Activated CD8-positive, alpha-beta memory T cell treated with anti-CD3 and anti-CD28 coated beads for 48 hours (primary cell): ENCODE measurements at places on chromosomes 6 and 20.

DNA sequence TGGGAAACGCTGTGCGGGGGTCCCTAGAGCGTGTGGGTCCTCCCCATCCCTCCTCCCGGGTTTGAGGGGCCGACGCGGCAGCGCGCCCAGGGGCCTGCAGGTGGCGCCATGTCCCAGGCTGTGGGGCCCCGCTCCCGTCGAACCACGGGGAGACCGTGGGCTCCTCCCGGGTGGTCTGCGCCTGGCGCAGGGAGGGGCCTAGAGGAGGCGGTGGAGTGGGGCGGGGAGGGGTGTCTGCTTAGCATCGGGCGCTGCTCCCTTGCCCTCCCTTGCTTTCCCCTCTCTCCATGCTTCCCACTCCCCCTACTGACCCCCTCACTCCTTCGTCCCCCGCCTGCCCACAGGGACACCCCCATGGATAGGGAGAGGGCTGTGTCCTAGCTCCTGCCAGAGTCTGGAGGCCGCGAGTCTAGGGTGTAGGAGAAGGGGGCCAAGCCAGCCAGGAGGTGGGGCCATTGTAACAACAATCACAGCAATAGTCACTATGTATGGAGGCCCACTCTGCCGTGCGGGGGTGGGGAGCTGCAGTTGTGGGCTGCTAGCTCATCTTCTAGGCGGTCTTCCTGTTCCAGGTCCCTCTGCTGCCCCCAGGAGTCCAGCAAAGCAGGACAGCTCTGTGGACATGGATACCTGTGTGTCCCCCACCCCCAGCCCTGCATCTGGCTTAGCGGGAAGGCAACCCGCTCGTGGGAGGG is 51.7 kb downstream of the CHMP4B start:
- DNase-seq = peak; percentile 49

GRCh38 chr6:52496631-52497030 is 76.5 kb downstream of the EFHC1 start:
- DNase-seq = no peak

DNA sequence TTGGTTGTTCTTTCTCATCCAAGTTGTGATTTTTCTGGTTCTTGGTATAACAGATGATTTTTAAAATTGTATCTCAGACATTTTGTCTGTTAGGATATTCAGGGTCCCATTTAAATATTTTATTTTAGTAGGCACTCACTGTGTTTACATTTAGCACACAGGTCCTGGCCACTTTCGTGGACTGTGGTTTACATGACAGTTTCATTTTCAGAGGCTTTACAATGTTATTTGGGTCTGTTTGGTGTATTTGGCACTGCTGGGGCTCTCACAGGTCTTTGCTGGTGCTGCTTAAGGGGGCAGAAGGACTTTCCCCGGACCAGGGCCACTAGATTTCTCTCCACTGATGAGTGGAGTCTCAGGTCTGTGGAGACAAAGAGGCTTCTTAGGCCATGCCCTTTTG is 75.5 kb upstream of the TGM3 start:
- no peak for DNase-seq

DNA sequence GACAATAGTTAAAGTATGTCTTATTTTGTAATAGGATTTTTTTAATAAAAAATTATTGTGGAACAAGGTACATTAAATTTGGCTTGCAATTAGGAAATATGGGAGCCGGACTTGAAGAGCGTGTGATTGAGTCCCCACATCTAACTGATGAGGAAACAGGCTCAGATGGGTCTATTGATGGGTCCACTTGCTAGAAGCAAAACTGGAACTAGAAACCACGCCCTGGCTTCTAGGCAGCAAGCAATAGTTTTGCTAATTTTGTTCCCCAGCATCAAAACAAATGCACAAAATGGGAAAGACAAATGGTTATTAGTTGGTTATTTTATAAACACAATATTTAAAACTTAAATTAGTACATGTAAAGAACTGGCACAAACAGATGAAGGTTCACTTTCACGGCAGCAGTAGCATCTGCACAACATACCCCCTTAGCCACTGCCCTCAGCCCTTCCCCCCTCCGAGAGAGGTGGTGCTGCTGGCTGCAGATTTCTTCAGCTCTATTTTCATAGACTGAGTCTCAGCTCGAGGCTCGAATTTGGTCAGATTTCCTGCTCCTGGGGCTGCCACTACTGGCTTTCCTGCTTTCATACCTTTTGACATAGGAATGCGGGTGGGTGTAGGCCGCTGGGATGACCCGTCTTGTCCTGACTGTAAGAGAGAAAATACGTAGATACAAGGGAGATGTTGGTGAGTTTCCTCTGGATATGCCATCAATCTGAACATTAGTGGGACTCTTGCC is 23.8 kb upstream of the TMEM30A start:
- DNase-seq = no peak
